Body of pancreas (tissue), 4 donors: ENCODE measurements at places on chromosomes 2 and 18. TPM values are rescaled to one million over a fixed set of nuclear protein-coding genes. Genes with fewer than 3 reads are reported as not detected.

The FAM110C gene
- total RNA-seq, result 20.4 TPM

The DCDC2C gene
- total RNA-seq, result not detected

The GLI2 gene
- 1.0 TPM for total RNA-seq

The EFR3B gene
- total RNA-seq, result under 0.01 TPM

DNA sequence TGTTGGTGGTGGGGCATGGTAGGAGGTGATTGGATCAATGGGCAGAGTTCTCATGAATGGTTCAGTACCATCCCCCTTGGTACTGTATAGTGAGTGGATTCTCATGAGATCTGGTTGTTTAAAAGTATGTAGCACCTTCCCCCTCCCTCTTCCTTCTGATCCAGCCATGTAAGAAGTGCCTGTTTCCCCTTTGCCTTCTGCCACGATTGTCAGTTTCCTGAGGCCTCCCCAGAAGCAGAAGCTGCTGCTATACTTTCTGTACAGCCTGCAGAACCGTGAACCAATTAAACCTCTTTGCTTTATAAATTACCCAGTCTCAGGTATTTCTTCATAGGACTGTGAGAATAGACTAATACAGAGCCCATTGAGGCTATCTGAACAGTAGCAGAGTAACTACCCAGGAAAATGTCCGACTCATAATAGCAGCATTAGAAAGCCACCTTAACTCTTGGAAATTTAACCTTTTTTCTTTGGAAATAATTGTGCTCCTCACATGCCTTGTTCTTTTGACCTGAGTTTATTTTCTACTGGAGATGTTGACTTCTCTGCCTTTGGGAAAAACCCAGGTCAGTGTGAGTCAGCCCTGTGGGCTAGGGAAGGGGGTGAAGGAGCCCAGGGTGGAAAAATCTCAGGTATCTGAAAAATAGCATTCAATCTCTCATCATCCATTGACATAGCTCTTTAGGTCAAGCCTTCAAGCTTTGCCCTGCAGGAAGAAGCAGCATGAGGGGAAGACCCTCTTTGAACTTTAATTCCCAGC is 18.1 kb downstream of the CYP1B1 start:
- H3K4me1 ChIP-seq, result no peaks in the 10 kb centered on the region
- H3K27ac ChIP-seq, result no peak overlapping the region
- DNase-seq, result no peak
- H3K27me3 ChIP-seq, result no peaks in the 10 kb centered on the region
- H3K36me3 ChIP-seq, result no peaks in the 10 kb centered on the region
- H3K4me3 ChIP-seq, result no peak overlapping the region

The BOK gene
- total RNA-seq, result 62.3 TPM

GRCh38 chr2:22756276-22757043 is 628.5 kb upstream of the KLHL29 start:
- no peak overlapping the region for H3K4me3 ChIP-seq
- H3K27ac ChIP-seq, result no peak overlapping the region
- H3K27me3 ChIP-seq, result no peaks in the 10 kb centered on the region
- DNase-seq, result no peak

The ZBTB7C gene
- 2.3 TPM for total RNA-seq

- H3K4me3 ChIP-seq, result no peak overlapping the region
- H3K27ac ChIP-seq, result no peak overlapping the region
- DNase-seq, result no peak
- H3K36me3 ChIP-seq, result no peaks in the 10 kb centered on the region
- H3K27me3 ChIP-seq, result no peaks in the 10 kb centered on the region
- no peaks in the 10 kb centered on the region for H3K4me1 ChIP-seq
Measured at GRCh38 chr2:197261808-197262226, 48.8 kb downstream of the ANKRD44 start.

- no peak for DNase-seq
- no peaks in the 10 kb centered on the region for H3K36me3 ChIP-seq
- no peak overlapping the region for H3K27ac ChIP-seq
- peaks cover 11% of the 10 kb centered on the region for H3K4me1 ChIP-seq
Measured at GRCh38 chr2:28438532-28439063, 45.9 kb downstream of the FOSL2 start.

GRCh38 chr2:131085646-131086045 is 7.6 kb downstream of the FAM168B start:
- peaks cover 22% of the 10 kb centered on the region for H3K4me1 ChIP-seq
- no peaks in the 10 kb centered on the region for H3K27me3 ChIP-seq
- no peak for DNase-seq
- no peak overlapping the region for H3K27ac ChIP-seq
- peaks cover 19% of the 10 kb centered on the region for H3K36me3 ChIP-seq

The KYNU gene
- total RNA-seq, result 0.78 TPM

The KCNG3 gene
- 1.8 TPM for total RNA-seq

GRCh38 chr2:136246086-136246669 is 128.2 kb upstream of the CXCR4 start:
- DNase-seq, result peak; percentile 64
- no peaks in the 10 kb centered on the region for H3K36me3 ChIP-seq
- no peak overlapping the region for H3K27ac ChIP-seq
- no peak overlapping the region for H3K4me3 ChIP-seq
- H3K4me1 ChIP-seq, result peaks cover 7% of the 10 kb centered on the region

The GAL3ST2 gene
- total RNA-seq, result not detected

DNA sequence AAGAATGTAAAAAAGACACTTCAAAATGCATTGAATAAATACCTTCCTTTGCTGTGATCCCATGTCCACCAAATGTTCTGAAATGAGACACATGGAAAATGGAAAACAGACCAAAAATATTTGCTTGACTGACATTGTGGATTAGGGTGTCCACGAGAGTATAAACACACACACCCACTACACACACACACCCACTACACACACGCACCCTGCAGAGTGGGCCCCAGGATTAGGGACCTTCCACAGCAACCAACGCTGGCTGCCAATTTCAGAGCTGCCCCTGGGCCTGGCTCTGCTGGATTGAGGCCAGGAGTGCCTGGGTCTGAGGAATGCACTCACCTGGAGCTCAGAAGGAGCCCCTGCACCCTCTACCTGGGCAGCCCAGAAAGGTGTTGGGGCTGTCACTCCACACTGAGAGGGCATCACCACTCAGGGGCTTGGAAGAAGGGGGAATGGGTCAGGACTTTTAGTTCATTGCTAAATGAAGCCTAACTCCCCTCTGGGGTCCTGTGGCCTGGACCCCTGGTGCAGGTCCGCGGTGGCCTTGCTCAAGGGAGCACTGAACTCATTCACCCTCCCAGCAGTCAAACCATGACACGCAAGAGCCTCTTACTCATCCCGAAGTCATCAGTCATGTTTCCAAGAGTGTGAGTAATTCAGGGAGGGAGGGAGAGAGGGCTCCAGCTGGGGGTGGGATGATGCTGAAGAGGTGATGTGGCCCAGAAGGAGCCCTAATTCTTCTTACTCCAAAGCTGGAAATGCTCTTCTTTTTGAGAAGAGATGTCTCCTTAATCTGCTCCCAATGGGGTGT is 50.2 kb upstream of the PLB1 start:
- H3K36me3 ChIP-seq, result no peaks in the 10 kb centered on the region
- no peak overlapping the region for H3K27ac ChIP-seq
- H3K4me3 ChIP-seq, result no peak overlapping the region
- no peaks in the 10 kb centered on the region for H3K27me3 ChIP-seq

DNA sequence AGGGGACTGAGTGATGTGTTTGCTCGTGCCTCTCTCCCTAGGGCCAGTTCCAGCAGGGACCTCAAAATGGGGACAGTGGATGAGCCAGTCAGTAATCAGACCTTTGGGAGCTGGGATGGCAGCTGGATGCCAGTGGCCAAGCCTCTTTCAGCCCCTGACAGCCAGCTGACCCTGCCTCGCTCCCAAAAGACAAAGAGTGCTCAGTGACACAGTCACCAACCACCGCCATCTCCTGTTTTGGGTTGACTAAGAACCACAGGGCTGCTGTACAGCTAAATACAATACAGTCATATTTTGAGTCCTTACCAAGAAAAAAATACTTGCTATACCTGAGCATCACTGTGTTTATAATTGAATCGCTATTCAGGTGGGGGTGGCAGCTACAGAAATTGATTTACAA is 75.7 kb downstream of the POU3F3 start:
- no peaks in the 10 kb centered on the region for H3K4me1 ChIP-seq
- H3K4me3 ChIP-seq, result no peak overlapping the region
- H3K27me3 ChIP-seq, result no peaks in the 10 kb centered on the region
- no peaks in the 10 kb centered on the region for H3K36me3 ChIP-seq
- DNase-seq, result no peak
- H3K27ac ChIP-seq, result no peak overlapping the region

- H3K4me1 ChIP-seq, result peaks cover 3% of the 10 kb centered on the region
- H3K27ac ChIP-seq, result no peak overlapping the region
- H3K4me3 ChIP-seq, result no peak overlapping the region
- no peaks in the 10 kb centered on the region for H3K36me3 ChIP-seq
- H3K27me3 ChIP-seq, result no peaks in the 10 kb centered on the region
Measured at GRCh38 chr2:151844211-151844896, 16.1 kb upstream of the ARL5A start.

The FSIP2 gene
- 1.3 TPM for total RNA-seq

The SOX11 gene
- total RNA-seq, result not detected

GRCh38 chr18:53165770-53166169 is 825.8 kb downstream of the DCC start:
- H3K27me3 ChIP-seq, result no peaks in the 10 kb centered on the region
- no peak overlapping the region for H3K4me3 ChIP-seq
- H3K4me1 ChIP-seq, result no peaks in the 10 kb centered on the region
- no peak for DNase-seq
- no peaks in the 10 kb centered on the region for H3K36me3 ChIP-seq

DNA sequence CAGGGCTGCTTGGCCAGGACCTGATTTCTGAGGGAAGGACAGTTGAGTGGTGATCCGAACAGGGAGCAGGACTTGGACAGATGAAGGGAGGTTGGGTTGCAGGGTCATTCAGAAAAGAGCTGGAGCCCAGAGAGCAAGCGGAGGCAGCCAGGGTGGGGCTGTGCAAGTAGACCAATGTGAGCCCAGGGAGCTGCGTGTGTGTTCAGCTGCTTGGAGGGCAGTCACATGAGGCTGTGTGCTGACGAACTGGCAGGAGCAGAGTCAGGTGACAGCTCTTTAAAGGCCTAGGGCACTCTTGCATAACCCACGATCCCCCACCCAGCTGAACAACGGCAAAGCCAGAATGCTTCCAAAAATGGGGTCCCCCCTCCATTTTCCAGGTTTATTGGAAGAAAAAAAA is 4.6 kb upstream of the MLPH start:
- no peaks in the 10 kb centered on the region for H3K27me3 ChIP-seq
- H3K27ac ChIP-seq, result peak overlapping the region; percentile 64
- no peaks in the 10 kb centered on the region for H3K36me3 ChIP-seq
- no peak overlapping the region for H3K4me3 ChIP-seq
- peaks cover 49% of the 10 kb centered on the region for H3K4me1 ChIP-seq
- peak; percentile 94 for DNase-seq

DNA sequence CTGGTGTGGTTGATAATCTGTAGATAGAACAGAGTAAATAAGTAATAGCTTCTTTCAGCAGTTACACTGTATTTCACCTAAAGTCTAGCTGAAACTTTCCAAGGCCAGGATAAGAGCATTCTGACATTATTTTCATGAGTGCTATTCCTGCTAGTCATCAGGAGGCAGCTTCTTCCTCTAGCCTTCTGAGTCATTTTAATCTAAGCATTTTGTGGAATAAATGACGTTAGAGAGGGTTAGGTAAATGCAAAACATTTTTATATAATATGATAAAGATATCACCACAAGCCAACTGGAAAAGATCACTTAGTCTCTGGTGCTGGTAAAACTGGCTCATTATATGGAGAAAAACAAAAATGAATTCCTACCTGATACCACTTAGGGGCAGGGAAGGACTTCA is 138.5 kb downstream of the MEP1B start:
- no peak for DNase-seq
- no peak overlapping the region for H3K27ac ChIP-seq
- no peaks in the 10 kb centered on the region for H3K27me3 ChIP-seq
- H3K36me3 ChIP-seq, result no peaks in the 10 kb centered on the region

- H3K4me3 ChIP-seq, result no peak overlapping the region
- no peak overlapping the region for H3K27ac ChIP-seq
- no peaks in the 10 kb centered on the region for H3K4me1 ChIP-seq
Measured at GRCh38 chr2:196294516-196294909, 123.1 kb upstream of the STK17B start.
